ENCODE measurements at places on chromosomes 6 and 20.

DNA sequence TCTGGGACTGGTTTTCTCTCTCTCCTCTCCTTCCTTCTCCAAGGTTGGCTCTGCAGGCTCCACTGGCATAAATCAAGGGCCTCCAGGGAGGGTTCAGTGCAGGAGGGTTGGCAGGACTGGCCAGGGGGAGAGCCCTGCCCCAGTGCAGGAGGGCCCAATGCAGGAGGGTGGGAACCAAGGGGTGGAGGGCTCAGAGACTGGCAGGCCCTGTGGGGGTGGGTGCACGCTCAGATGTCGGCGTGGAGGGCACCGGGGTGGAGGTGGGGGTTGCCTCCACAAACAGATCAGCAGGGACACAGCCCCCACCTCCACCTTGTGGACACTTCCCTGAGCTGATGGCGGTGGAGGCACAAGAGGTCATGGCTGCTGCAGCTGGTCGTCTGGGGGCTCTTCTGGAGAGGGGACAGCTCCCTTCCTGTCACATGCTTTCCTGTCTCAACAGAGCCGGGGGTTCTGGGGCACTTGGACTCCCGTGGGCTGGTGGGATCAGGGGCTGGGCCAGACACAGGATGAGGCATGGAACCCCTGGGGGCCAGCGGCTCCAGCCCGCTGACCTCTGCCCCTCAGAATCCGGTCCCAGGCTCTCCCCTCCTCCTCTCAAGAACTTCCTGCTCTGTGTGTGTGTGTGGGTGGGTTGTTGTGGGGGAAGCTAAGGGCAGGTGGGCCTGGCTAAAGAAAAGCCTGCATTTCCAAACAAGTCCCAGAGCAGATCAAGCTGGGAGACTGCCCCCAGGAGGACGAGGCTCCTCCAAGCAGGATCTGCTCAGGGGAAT is 2.7 kb upstream of the ABHD16B start:
- no peak for DNase-seq

- no peak for DNase-seq
Observed at GRCh38 chr6:144217264-144217663, 66.9 kb downstream of the STX11 start.

DNA sequence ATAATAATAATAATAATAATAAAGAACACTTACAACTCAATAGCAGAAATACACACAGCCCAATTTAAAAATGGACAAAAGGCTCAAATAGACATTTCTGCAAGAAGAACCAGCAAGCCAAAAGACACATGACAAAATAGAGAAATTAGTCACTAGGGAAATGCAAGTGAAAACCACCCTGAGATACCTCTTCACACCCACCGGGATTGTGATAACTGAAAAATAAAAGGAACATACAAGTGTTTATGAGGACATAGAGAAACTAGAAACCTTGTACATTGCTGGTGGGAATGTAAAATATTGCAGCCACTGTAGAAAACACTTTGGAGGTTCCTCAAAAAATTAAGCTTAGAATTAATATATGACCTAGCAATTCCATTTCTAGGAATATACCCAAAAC is 59.2 kb downstream of the ZDHHC14 start:
- DNase-seq = no peak

- no peak for DNase-seq
Observed at GRCh38 chr6:11292594-11293236, 60.2 kb upstream of the NEDD9 start.

GRCh38 chr20:64149141-64149540 is 15.1 kb upstream of the MYT1 start:
- no peak for DNase-seq

DNA sequence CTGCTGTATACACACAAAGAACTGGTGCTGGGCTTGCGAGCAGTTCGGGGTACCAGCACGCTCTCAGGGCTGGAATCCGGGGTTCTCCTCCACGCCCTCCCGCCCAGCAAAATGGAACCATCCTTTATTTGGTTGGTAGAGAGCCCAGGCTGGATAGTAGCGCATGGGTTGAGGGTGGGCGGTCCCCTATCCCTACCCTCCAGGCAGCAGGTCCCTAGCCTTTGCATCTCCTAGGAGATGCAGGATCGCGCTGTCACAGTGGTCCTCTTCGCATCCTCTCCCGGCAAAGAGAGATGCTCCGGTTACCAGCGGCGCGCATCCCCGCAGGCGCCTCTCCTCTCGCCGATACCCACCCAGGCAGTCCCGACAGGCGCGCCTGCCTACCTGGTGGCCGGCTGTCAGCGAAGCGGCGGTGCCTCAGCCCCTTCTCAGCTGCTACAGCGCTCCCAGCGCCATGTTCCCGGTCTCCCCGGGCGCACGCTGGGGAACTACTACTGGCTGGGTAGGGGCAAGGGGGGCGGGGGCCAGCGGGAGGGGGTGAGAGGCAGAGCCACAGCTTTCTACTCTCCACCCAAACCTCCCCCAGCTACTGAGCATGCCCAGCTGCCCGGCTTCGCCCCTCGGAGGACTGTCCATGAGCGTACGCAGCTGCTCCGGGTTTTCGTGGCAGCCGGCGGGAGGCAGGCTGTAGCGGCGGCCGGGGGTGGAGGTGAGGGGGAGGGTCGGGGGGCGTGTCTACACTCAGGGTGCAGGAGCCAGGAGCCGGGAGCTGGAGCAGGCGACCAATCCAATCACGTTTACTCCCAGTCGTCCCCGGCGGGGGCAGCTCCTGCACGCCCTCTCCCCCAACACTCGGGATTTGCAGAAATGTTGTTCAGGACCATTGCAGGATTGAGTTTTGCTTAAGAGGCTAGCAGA is at the start of gene PAK5:
Gene PAK5 (minus strand): TSS at position 699 of the 918 bp plus-strand sequence. CDS start 194,748 bp downstream, outside the sequence.
- no peak for DNase-seq

DNA sequence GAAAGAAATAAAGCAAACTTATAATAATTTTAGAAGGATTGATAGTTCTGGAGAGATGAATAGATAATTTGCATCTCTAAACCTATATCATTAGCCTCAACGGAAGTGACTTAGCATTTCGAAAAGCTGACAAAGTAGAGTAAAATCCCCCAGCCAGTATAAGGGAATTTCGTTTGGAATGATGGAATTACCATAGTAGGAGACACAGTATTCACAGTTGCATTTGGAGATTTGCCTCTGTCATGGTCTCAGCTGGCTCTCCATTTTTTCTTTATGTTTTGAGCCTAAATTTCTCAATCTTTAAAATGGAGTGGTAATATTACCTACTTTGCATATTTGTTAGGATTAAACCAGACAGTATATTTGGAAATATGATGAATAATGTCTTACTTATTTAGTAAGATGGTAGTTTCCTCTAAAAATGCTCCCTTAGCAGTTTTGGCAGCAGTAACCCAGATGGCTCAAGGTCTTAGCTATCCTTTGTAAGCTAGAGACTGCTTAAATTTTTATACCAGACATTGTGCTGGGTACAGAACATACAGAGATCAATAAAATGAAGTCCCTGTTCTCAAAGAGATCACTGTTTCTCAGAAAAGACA is 58.2 kb downstream of the SMAP1 start:
- DNase-seq = no peak

DNA sequence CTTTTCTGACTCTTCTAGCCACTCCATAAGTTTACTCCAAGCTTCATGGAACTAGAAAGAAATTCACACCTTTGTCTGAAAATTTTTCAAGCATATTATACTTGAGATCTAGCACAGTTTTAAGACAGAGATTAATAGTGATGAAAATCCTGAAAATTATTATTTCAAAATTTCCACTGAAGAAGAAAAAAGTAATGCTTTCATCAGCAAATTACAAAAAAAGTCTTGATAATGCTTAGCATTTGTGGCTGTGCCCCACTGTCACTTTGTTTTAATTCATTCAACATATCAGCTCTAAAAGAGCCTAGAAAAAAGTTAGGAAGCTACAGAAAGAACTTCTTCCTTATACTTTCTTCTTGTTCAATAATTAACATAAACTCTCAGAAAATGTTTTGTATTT is 153.1 kb downstream of the DST start:
- DNase-seq = no peak

DNA sequence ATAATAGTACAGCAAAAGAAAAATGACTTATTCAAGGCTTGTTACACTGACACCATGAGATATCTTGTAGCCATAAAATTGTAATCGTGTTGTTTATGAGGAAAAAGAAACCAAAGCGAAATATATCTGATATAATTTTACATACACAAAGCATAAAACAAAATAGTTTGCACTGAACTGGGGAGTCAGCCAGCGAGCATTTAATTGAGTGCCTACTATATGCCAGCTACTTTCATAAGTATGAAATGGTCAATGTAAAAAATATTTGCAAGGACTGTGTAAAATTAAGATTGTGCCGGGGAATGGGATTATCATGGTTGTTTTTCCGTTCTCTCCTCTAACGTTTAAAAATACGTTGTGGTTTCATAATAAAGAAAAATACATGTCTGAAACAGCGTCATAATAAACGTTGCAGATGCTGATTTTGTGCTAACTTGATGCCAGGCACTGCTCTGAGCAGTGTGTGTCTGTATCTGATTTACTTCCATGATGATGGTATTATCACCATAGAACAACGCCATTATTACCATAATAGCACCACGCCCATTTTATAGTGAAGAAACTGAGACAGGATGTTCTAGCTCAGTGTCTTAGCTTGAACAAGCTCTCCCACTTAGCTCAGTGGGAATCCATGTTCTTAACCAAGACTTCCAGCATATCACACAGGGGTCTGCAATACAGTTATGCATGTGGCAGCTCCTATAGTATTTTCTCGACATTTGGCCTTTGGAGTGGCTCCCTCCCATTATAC is 144.6 kb downstream of the BCAS1 start:
- DNase-seq = no peak
